ENCODE measurements at places on chromosomes 1 and 21.
A peak's percentile ranks its signal among the peaks of the same experiment; 100 is the strongest.

DNA sequence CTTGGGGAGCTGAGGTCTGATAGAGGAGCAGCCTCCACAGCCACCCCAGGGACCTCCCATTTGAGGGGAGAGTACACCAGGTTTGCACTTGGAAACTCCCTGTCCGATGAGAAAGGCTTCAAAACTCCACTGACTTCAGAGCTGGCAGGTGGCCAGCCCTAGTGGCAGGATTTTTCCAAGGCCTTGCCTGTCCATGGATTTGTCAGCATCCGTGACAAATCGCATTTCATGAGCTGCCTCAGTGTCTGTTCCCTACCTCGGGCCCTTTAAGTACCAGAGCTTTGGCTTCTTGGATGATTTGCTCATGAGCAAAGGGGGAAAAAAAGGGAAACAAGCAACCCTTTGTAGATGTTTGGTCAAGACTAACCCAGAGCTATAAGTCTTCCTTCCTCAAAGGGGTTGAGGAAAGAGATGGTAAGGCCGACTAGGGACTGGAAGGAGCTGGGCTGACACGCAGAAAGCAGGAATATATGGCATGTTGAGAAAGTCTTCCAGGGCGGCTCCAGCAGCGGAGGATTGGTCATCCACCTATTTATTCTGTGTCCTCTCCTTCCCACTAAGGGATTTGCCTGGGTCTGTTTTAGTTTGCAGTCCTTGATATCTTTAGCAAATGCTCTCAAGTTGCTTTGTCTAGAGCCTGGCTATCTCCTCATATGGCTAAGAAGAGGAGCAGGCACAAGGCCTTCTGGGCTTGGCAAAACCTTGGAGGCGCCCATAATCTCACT is 2.7 kb upstream of the HSPG2 start:
- DNase-seq, result peak; percentile 65

DNA sequence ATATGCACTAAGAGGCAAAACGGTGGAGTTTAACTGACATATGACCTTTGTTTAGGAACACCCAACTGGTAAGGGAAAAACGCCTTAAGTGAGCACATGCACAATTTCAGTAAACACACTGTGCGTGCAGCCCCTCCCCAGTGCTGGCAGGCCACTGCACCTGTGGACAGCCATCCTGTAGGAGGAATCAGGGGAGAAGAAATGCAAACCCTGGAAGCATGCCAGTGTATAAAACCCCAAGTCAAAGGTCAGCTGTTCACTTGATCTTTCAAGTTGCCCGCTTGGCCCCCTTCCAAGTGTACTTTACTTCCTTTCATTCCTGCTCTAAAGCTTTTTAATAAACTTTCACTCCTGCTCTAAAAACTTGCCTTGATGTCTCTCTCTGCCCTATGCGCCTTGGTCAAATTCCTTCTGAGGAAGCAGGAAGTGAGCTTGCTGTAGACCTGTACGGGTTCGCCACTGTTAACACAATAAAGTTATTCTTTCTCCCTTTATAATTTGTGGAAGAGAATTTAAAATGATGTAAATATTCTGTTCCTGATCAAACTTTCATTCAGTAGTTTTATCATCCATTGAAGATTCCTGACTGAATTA is 31.8 kb downstream of the USP25 start:
- no peak for DNase-seq

DNA sequence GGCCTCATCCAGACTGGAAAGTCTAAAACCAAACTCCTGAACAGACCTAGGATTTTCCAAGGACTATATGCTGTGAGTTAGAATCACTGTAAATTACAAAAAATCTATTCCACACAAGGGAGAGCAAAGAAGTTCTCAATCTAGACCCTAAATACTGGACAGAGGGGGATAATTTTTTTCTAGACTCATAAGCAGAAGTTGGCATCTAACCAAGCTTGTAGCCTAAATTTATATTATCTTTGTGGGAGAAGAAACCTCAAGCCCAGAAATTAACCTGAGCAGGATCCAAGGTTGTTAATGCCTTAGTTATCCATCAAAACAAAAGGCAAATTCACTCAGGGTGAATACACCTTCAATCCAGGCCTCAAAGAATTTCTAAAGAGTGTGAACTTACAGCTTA is 290.2 kb downstream of the SMYD3 start:
- no peak for DNase-seq

GRCh38 chr21:26194811-26195251 is 24.3 kb upstream of the APP start:
- DNase-seq, result no peak

- peak; percentile 36 for DNase-seq
Observed at GRCh38 chr1:232951180-232951579, 769 bp downstream of the NTPCR start.

DNA sequence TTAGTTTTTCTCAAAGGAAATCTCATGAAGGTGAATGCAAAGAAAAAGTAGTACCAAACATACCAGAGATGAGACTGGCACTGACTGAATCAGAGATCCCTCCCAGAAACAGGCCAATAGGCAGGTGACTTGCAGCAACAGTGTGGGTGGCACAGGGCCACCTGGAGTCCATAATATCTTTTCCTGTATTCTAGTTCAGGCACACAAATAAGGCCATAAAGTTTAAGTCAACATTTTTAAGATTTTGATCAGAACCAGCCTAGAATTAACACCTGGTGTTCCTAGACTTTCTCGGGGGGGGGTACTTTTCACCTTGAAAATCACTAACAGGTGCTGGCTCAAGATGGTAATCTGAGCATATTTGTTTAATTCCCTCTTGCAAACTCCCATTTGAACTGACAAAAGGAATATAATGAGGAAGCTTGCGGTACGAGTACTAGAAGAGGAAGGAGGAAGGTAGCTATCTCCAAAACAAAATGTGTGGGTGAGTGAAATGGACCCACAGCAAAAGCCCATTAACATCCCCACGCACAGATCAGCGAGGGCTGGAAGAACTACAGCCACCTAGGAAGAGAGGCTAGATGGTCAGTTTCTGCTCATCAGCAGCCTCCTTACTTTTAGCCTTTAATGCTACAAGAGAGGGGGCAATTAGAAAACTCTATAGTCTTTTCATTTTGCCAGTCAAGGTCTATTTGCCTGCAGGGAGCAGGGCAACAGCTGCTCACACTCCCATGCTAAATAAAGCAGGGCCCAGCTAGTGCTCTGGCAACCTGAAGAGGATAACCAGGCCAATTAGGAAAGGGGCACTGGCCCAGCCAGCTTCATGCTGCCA is 18.9 kb downstream of the SDE2 start:
- DNase-seq, result no peak

- no peak for DNase-seq
Observed at GRCh38 chr1:16449666-16450065, 9.1 kb downstream of the NECAP2 start.

GRCh38 chr21:26438976-26439375 is 134.1 kb downstream of the CYYR1 start:
- no peak for DNase-seq

- no peak for DNase-seq
Observed at GRCh38 chr21:39568361-39568760, 44.4 kb upstream of the B3GALT5 start.

GRCh38 chr1:3515774-3516480 is 61.5 kb downstream of the ARHGEF16 start:
- DNase-seq, result no peak

- no peak for DNase-seq
Observed at GRCh38 chr1:239287296-239287695, 99.1 kb upstream of the CHRM3 start.

- no peak for DNase-seq
Observed at GRCh38 chr1:218587900-218588299, 242.8 kb downstream of the TGFB2 start.

GRCh38 chr1:209291715-209292114 is 291.8 kb upstream of the CAMK1G start:
- DNase-seq, result no peak

DNA sequence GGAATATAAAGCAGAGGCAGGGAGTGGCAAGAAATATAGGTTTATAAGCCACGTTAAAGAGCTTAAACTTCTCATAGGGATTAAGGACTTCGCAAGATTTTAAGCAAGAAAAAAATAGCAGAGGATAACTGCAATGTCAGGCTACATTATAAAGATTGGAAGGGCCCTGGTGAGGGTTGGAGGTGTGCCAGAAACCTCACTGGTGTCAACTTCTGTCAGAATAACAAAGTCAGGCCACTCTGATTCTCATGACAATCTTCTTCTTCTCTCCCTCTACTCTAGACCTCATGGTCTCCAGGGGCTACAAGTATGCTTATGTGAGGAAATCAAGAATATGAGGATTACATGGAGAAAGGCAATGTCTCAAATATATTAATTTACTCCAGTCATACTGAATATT is 32.6 kb upstream of the FMO2 start:
- DNase-seq, result no peak

DNA sequence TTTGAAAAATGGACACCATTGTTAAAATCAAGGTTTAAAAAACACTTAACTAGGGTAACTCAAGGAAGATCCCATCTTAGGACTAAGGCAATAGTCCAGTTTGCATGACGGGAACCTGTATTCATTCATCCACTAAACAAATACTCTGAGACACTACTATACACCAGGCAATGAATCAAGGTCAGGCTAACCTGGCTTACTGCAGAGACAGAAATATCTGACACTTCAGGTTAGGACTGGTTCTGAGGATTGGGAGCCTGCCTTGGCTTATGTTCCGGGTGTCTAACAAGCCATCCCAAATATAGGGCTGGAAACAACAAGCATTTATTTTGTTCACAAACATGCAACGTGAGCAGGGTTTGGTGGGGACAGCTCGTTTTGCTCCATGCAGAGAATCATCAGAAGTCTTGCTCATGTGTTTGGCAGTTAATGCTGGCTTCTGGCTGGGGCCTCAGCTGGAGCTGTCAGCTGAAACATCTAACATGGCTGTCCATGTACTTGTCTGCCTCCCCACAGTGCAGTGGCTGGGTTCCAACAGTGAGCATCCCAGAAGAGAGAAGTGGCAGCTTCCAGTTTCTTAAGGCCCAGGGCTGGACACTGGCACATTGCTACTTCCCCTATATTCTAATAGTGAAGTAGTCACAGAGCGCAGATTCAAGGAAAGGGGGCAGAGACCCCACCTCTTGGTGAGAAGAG is 37.0 kb upstream of the CAMK1G start:
- no peak for DNase-seq

- no peak for DNase-seq
Observed at GRCh38 chr21:41570791-41571355, 62.9 kb upstream of the TMPRSS2 start.

- no peak for DNase-seq
Observed at GRCh38 chr1:112284796-112285195, 111.2 kb upstream of the CTTNBP2NL start.

- DNase-seq, result no peak
Observed at GRCh38 chr1:8294170-8294697, 23.7 kb upstream of the SLC45A1 start.

GRCh38 chr1:218591966-218592365 is 246.8 kb downstream of the TGFB2 start:
- DNase-seq, result no peak

DNA sequence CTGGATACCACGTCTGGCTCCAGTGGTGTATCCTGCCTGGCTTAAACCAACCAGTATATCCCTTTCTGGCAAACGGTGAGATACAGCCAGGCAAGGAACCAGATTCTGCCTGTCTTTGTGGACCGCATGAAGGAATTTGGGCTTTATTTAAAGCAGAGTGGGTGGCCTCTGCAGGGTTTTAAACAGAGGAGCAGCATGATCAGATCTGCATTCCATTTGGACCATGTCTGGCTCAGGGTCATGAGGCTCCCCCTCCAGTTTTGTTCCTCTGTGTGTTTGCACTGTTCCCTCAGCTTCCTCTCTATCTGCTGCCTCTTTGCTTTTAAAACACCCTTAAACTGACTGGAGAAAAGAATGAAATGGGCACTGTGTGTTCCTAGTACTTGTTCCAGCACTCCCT is 195.0 kb downstream of the GIPC2 start:
- no peak for DNase-seq

- no peak for DNase-seq
Observed at GRCh38 chr1:85047144-85047471, 1.2 kb downstream of the MCOLN3 start.

- peak; percentile 84 for DNase-seq
Observed at GRCh38 chr1:225817611-225818061, 7.7 kb downstream of the EPHX1 start.

GRCh38 chr21:25385911-25386474 is 221.3 kb downstream of the MRPL39 start:
- peak; percentile 53 for DNase-seq

DNA sequence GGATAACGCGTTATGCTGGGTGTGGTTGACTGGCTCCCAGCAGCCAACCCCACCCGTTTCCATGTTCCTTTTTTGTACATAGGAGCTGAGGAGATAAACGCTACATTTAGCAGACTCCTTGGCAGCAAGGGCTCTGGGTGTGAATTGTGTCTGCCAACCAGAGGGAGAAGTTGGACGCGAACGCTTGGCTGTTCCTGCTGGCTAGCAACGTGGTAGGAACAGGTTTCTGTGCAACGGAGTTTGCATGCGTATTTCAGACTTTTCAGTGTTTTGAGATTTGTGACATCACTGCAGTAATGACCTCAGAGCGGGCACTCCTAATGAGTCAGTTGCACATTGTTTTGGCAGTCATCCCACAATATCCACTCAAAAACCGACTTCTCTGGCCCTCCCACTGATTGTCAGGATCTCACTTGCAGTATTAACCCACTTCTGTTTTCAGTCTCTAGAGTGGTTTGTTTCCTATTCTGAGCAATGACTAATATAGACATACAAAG is 98.7 kb upstream of the RGS1 start:
- DNase-seq, result no peak

DNA sequence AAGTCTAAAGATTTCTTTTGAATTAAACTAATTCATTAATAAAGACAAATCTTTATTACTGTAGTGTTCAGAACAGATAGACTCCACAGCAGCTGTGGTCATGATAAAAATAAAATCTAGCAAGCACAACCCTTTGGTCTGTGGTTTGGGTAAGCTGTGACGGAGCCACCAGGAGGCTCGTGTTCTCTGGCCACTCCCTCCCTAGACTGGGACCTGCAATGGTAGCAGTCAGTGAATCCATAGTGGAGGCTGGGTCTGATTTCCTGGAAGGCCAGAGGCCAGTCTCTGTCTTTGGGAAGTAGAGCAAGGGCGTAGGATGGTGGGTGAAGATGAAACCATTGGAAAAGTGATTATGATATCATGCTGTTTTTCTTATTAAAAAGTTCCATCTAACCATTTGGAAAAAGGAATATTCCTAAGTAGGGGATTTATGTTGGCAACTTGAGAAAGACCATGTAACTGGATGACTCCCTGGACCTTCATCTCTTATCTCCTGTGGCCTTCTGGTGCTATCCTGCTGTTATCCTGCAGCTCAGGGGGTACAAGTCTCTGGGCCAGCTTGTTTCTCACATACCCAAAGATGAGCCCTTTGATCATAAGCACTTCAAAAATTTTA is 39.0 kb downstream of the TENT5C start:
- DNase-seq, result no peak

GRCh38 chr1:56074007-56074651 is 505.2 kb downstream of the PLPP3 start:
- DNase-seq, result no peak

- peak; percentile 75 for DNase-seq
Observed at GRCh38 chr1:45012639-45013278, 705 bp downstream of the UROD start.

DNA sequence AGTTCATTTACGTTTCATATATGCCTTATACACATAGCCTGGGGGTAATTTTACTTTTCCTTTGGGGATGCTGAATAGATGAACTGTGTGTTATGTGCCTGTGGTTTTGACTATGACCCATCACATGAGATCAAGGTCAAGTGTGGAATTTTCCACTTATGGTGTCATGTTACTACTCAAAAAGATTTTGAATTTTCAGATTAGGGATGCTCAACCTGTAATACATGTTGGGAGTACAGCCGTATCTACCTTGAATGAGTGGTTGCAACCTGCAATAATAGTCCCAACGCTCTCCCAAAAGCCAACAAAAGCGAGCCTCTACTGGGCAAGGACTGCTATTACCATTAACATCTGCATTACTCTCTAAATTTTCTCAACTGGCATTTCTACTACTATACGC is 68.5 kb upstream of the SDC3 start:
- no peak for DNase-seq

Data from RWPE1 (cell line).